ENCODE measurements at places on chromosomes 2 and 18.

DNA sequence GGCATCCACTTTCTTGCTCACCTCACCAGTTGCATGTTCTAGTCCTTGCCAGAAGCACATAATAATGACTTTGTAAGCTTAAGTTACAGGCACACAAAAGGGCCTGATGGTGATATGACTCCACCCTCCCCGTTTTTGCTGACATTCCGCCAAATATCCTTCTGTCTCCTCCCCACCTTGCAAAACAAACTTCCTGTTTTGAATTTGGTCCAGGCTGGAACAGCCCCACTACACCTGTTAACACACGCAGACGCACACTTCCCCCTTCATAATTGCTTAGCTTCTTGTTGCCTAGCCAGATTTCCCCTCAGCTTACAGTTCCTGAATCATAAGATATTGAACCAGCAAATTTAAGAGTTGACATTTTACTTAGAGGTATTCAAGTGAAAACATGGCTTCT, at the start of gene MGAT5:
TSS of gene MGAT5 (plus strand) at position 269 of the 400 bp plus-strand sequence. CDS start 332 bp downstream, outside the sequence.
- no peak for DNase-seq

DNA sequence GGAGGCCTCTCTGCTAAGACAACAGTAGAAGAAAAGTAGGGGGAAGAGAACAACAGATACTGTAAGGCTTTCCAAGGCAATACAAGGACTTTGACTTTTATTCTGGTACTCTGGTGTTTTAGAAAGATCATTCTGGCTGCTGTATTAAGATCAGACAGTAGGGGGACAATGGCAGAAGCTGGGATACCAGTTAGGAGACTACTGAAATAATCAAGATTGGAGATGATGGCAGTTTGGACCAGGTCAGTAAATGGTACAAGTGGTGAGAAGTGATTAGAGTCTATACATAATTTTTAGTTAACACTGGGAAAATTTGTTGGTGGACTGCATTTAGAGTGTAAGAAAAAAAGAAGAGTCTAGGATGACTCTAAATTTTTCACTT, 139.7 kb downstream of the ROCK1 start:
- no peak for DNase-seq

DNA sequence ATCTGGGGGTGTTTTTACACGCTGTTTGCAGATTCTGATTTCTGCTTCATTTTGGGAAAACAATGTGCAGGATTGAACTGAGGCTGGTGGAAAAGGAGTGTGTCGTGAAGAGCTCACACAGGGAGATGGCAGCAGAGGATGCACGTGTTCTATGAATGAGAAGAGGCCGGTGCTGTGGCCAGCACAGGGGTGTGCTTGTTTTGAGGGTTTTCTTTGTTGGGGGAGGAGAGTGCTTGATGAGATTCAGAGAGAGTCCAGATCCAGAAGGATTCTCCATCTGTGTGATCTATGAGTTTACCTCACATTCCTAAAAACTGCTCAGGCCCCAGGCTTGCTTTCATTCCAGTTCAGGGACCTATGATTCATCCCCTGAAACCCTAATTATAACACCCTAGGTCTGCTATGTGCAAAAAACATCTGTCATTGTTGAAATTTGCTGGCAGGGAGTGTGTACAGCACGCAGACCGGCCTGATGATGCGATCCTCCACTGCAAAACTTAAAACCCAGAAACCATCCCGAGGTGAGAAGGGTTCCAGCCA, 12.1 kb downstream of the TGFA start:
- no peak for DNase-seq

- no peak for DNase-seq
These were observed 19.9 kb upstream of the ELAC1 start for GRCh38 chr18:50947899-50948298.

DNA sequence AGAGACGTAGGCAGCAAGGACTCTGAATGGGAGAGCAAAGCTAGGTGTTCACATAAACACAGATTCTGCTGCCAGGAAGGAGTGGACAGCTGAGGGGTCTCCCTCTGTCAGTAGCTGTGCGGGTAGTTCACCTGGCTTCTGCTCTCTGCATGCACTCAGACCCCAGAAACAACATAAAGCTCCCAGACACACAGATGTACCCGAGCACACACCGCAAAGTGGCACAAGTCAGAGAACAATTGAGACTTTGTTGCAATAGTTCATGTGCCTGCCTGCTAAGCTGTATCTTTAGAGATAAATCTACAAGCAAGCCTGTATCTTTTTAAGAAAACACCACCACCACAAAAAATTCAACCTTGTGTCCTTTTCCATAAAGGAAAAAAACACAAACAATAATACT, 420.0 kb upstream of the ST6GAL2 start:
- DNase-seq: no peak

- DNase-seq: no peak
These were observed 5.9 kb downstream of the GEN1 start for GRCh38 chr2:17759805-17760204.

- DNase-seq: no peak
These were observed 130.7 kb upstream of the TPO start for GRCh38 chr2:1282552-1282951.

GRCh38 chr2:128304715-128305554, 13.7 kb downstream of the HS6ST1 start:
- peak; percentile 65 for DNase-seq

- no peak for DNase-seq
These were observed 51.9 kb upstream of the SEMA4C start for GRCh38 chr2:96921561-96922319.

- DNase-seq: no peak
These were observed 55.9 kb downstream of the SDC1 start for GRCh38 chr2:20168727-20169696.

GRCh38 chr18:39347701-39348100, 1782.1 kb upstream of the CELF4 start:
- DNase-seq: no peak

DNA sequence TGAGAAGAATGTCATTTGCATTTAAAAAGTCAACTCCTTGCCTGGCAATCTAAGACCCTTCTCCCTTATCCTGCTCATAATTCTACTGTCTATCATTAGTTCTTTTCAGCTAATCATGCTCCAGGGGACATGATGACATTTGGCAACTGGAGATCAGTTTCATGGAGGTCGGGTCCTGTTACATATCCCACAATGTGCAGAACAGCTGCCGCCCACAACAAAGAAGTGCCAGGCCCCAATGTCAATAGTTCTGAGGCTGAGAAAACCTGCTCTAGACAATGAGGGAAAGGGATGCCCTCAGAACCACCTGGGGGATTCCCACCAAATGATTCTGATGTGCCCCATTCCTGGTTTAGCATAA, 53.4 kb upstream of the IL1RL1 start:
- no peak for DNase-seq

GRCh38 chr2:11907190-11907589, 160.8 kb downstream of the LPIN1 start:
- DNase-seq: no peak

GRCh38 chr2:31008561-31009114, 129.6 kb downstream of the GALNT14 start:
- DNase-seq: no peak

GRCh38 chr2:138321458-138321857, 180.1 kb upstream of the SPOPL start:
- DNase-seq: no peak

DNA sequence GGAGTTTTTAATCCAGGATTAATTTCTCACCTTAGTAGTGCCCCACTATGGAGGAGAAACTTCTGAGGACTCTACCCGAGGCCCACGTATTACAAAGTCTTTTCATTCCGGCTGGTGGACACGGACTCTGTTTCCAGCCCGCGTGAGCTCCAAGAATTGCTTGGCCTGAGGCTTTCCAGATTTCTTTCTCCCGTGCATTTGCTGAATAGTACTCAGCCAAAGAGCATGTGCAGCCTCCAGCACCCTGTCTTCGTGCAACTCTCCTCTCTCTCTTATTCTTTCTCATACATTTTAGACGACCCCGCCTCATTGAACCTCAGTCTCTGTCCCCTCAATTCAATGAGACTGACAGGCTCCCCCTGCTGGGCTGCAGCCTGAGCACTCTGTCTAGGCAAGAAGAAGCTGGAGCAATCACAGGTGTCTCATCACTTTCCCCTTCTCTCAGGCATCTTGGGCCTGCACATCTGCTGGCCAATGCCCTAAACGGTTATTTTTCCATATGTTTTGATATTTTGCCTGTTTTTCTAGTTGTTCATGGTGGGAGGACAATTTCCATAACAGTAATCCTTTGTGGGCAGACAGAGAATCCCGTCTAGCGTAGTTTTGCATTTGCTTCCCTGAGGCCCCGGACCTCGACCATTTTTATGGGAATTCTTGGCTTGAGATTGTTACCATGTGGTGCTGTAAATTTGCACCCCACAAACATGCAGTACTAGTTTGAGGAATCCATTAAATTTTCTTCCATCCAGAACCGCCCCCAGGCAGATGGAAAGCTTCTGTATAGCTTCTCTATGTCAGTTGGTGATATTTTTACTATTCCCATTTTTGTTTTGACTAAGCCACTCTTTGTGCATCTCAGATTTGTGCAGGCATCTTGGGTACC, 50.1 kb upstream of the LPIN2 start:
- DNase-seq: peak; percentile 62

GRCh38 chr18:23924813-23925212, 89.7 kb upstream of the TTC39C start:
- no peak for DNase-seq

- no peak for DNase-seq
These were observed 451.0 kb downstream of the SLC4A3 start for GRCh38 chr2:220078439-220078838.

DNA sequence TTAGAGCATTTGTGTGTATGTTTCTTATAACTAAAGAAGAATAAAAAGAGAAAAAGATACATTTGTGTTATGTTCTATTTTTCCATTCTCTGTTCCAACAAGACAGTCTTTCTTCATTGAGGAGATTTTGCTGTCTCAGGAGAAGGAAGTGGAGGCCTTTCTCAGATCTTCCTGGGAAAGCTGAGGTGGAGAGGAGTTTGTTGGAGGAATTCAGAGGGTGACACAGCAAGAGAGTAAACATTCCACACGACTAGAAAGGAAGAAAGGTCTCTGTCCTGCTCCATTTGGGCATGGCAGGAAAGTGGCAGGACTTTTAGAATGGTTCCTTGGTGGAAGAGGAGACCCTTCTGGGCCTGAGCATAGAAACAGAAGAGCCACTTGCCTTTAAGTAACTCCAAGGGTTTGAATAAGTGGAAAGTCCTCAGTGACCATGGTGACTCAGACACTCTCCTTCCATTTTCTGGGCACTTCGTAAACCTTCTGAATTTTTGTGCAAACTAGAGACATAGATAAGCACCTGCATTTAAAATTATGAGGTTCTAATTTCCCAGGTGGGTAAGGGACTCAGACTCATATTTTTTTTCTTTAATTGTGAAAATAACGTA, 52.3 kb upstream of the COL5A2 start:
- no peak for DNase-seq

DNA sequence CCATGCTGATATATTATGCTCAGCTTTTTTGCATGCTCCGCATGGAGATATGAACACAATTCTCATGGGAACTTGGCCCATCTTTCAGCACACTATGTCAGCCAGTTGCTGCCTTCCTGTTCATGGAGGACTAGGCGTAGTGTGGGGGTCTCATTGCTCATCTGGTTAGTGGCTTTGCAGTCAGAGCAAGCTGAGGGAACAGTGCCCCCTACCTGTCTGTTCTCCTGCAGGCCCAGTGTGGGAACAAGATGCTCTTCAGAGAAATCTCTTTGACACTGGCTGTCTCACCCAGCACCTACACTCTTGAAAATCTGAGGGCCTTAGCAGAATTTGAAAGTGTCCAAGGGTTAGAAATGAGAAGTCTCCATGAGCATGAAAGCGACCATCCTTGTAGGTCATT, 47.1 kb downstream of the SPTBN1 start:
- DNase-seq: no peak

- DNase-seq: no peak
These were observed 45.5 kb upstream of the LRRTM4 start for GRCh38 chr2:77567723-77568122.

DNA sequence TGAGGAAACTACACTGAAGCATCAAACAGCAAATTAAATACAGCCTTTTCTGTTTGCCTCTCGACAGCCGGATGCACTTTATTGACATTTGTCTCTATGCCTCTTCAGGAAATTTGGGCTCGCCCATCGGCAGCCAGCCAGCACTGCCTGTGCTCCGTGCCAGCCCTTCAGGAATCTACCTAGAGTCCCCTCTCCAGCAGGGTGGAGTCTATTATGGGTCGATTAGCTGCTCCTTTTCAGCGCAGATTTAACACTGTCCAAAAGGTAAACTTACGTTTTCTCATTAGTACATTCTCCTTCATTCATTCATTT, 91.5 kb downstream of the MYCN start:
- no peak for DNase-seq

GRCh38 chr2:219073413-219074129, 12.8 kb upstream of the IHH start:
- DNase-seq: peak; percentile 26

GRCh38 chr2:31038385-31038784, 99.9 kb downstream of the GALNT14 start:
- DNase-seq: no peak

DNA sequence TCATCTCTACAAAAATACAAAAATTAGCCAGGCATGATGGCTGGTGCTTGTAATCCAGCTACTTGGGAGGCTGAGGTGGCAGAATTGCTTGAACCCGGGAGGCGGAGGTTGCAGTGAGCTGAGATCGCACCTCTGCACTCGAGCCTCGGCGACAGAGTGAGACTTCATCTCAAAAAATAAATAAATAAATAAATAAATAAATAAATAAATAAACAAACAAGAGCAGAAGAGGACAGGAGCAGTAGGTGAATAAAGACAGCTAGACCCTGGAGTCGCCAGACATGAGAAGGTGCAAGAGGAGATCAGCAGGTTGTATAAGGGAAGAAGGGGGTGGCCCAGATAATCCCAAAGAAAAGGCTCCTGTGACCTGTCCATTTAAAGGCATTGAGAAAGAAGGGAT, 12.3 kb downstream of the LAMA1 start:
- DNase-seq: no peak

GRCh38 chr2:128769457-128770142, 450.9 kb upstream of the HS6ST1 start:
- DNase-seq: no peak

DNA sequence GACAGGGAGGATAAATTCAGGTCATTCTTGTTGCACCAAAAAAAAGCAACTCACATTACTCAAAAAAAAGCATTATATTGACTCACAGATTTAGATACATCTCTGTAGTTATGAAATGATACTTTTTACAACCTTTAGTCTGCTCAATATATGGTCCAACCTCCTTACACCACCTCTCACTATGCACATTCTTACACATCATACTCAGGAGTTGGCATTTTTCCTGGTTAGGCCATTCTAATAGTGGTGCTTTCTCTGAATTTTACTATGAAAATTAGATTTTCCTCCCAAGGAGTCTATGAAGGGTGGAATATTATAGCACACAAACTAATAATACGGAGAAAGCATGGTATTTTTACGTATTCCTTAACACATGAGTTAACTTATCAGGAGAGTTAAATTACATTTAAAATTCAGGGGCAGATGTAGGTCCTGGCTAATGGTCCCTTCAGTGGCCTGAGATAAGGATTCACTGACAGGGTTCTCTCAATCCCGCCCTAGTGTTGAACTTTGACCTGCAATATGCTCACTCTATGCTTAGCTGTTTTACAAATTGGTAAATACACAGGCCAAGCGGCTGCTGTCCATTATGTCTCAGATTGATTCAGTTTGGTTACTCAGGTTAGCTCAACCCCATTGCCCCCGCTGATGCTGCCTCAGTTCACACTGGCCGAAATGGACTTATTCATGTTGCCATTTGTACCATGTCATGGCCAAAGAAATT, 153.6 kb downstream of the NCKAP5 start:
- no peak for DNase-seq

- DNase-seq: no peak
These were observed 535.2 kb upstream of the CRIM1 start for GRCh38 chr2:35820391-35820790.

- no peak for DNase-seq
These were observed 17.3 kb downstream of the DUSP11 start for GRCh38 chr2:73762571-73762970.

GRCh38 chr2:167607211-167607610, 640.2 kb downstream of the STK39 start:
- no peak for DNase-seq
